T1000 (cell line): ENCODE measurements at places on chromosomes 1 and 21.

GRCh38 chr1:56773341-56774066 is 45.7 kb downstream of the FYB2 start:
- no peak for DNase-seq

- no peak for DNase-seq
Measured at GRCh38 chr1:89525169-89525855, 683 bp downstream of the LRRC8B start.

- DNase-seq = no peak
Measured at GRCh38 chr1:84174051-84174556, 30.0 kb downstream of the PRKACB start.

- DNase-seq = no peak
Measured at GRCh38 chr1:230355594-230355993, 70.5 kb downstream of the PGBD5 start.

DNA sequence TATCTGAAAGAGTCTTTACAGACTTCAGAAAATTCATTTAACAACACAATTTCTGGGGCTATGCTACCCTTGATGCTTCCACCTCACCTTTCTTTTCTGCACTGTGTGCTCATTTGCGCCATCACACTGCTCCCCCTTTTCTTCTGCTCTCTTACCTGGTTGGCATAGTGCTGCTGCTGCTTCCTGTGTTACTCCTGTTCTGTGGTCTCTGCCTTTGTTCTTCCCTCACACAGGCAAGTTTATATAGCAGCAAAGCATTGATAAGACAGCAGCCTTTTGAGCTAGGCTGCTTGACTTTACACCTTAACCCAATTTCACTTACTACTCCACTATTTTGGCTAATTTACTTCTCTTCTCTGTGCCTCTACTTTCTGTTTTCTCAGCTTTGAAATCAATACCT is 18.3 kb downstream of the SGIP1 start:
- DNase-seq = no peak

DNA sequence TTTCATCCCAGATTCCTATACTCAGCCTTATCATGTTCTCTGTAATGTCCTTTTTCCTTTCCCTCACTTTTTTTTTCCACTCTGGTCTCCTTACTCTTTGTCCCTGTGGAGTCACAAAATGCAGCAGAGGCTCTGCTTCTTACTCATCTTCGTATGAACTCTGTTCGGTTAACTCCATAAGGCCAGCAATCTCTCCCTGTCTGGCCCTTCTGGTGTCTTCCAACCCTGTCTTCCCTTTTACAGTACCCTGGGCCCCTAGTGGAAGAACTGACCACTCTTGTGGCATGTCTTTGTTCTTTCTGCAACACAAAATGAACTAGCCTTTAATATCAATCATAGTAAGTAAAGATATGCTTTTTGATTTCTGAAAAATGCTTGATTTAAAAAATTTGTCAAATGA is 7.1 kb downstream of the CD101 start:
- DNase-seq = no peak

- no peak for DNase-seq
Measured at GRCh38 chr21:38784458-38785266, 21.1 kb upstream of the ETS2 start.

- DNase-seq = no peak
Measured at GRCh38 chr1:220119043-220119512, 25.1 kb downstream of the IARS2 start.

- DNase-seq = no peak
Measured at GRCh38 chr1:229059671-229060539, 211.0 kb upstream of the RAB4A start.

GRCh38 chr1:160370561-160371345 is 3.9 kb downstream of the NHLH1 start:
- no peak for DNase-seq

GRCh38 chr1:107954126-107954525 is 10.9 kb downstream of the VAV3 start:
- DNase-seq = no peak

DNA sequence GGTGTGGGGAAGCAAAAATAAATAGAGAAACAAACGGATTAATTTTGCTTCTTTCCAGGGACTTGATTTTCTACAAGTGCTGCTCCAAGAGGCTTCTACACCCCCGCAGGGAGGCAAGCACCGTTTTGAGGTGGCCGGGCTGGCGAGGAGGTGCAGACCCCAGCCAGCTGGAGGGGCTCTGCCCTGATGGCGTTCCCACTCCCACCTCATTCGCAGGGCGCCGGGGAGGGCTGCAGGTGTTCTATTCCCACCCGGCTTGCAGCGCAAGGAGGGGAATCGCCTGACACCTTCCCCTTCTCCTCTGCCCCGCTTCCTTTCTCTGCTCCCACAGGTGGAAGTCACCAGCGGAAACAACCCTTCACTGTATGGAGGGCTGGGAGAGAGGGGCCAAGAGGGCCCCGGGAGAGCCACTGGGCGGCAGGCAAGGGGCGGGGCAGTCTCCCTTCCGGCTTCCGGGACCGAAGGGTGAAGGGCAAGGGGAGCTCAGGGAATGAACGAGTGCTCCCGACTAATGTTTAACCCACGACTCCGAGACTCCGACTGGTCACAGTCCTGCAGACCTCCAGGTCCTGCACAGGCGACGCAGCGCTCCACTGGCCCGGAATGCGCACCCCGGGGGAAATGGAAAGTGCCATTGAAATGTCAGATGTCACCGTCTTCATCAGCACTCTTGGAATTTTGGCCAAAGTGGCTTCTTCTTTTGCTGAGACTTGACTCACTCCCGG is 29.1 kb downstream of the TEX35 start:
- no peak for DNase-seq

- DNase-seq = peak; percentile 10
Measured at GRCh38 chr1:20124456-20125057, 5.2 kb upstream of the PLA2G2D start.

- no peak for DNase-seq
Measured at GRCh38 chr1:48182439-48182838, 40.1 kb upstream of the SLC5A9 start.

DNA sequence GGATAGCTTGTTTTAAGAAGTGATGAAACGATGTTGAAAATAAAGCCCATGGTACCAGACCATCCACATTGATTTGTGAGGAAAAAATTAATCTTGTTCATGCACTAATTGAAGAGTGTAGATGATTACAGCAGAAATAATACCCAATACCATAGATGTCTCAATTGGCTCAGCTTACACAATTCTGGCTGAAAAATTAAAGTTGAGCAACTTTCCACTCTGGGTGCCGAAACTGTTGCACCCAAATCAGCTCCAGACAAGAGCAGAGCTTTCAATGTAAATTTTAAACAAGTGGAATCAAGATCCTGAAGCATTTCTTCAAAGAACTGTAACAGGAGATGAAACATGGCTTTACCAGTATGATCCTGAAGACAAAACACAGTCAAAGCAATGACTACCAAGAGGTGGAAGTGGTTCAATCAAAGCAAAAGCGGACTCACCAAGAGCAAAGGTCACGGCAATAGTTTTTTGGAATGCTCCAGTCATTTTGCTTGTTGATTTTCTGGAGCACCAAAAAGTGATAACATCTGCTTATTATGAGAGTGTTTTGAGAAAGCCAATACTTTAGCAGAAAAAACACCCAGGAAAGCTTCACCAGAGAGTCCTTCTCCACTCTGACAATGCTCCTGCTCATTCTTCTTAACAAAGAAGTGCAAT is 16.1 kb upstream of the KCNA3 start:
- DNase-seq = no peak

DNA sequence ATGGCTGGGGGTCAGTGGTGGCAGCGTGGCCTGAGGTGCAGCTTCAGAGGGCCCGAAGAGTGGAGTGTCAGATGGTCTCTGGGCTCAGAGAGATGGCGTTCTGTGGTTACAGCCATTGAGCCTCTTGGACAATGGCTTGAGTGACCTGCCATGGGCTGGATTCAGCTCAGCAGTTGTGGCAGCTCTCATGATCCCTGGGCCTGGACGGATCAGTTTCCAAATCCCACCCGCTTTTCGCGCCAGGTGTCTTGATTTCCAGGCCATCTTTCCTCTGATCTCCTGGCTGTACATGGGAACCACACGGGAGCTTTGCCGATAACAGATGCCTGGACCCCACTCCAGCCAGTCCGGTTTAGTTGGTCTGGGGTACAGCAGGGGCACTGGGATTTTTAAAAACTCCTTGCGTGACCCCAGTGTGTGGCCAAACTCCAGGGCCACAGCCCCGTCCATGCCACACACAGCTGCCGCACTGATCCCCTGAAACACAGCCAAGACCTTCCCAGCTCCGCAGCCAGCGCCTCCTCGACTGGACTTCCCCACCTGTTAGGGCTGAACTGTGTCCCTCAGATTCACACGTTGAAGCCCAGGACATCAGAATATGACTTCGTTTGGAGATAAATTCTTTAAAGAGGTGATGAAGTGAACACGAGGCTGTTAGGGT is 67.9 kb downstream of the ATP5PO start:
- DNase-seq = no peak

- no peak for DNase-seq
Measured at GRCh38 chr1:56939209-56939608, 26.6 kb downstream of the C8B start.

- DNase-seq = no peak
Measured at GRCh38 chr1:224879162-224879803, 50.2 kb upstream of the DNAH14 start.

GRCh38 chr1:235864931-235865525 is 1.7 kb downstream of the LYST start:
- no peak for DNase-seq

DNA sequence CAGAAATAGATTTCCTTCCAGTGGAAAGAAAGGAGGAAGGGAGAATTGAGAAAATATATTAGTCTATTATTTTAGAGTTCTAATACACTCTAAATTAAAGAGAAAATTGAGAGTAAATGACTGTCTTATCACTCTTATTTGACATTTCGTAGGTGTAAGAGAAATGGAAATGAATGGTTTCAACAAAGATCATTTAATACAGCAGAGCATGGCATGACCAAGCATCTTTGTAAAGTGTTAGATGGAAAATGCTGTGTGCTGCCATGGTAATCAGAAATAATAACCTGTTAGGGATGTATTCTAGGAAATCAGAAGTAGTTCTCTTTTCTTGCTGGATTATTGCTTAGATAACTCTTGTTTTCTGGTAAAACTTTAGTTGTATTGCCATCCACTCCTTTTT is 90.9 kb downstream of the GIPC2 start:
- no peak for DNase-seq

GRCh38 chr1:168520832-168521231 is 23.0 kb downstream of the XCL2 start:
- no peak for DNase-seq

- no peak for DNase-seq
Measured at GRCh38 chr1:218339267-218339831, 5.8 kb upstream of the TGFB2 start.

DNA sequence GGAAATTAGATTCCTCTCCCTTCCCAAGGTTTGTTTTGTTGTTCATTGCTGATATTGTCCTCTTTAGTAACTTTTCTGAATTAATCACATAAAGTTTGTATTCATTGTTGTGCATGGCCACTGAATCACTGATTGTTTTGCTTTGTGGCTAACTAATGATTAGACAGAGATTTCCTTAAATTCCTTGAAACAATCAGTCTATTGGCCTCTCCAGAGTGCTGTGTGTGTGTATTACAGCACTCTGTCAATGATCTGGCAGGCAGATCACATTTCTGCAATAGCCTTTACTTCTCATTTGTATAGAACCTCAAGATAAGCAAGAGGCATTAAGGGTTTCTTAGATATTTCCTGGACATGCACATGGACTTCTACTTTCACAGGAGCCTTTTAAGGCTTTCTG is 78.6 kb downstream of the DUSP10 start:
- no peak for DNase-seq

DNA sequence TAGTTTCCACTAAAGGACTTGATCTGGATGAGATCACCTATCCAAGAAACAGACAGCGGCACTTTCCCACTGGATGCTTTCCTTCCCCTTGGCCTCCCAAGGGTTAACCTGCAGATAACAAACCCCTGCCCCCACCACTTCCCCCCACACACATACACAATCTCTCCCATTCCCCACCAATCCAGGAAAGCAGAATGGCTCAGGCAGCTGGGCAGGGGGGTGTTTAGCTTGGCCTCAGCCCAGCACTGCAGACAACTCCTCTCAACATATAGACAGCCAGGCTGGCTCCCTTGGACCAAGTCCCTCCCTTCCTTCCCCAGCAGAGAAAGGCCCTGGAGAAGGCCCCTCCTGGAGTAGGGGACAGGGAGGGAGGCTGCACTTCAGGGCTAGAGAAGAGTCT is 24.6 kb downstream of the PLEKHA6 start:
- no peak for DNase-seq

- DNase-seq = no peak
Measured at GRCh38 chr1:94734963-94735901, 84.9 kb upstream of the SLC44A3 start.

GRCh38 chr1:116478621-116479020 is 92.2 kb downstream of the CD58 start:
- DNase-seq = no peak

DNA sequence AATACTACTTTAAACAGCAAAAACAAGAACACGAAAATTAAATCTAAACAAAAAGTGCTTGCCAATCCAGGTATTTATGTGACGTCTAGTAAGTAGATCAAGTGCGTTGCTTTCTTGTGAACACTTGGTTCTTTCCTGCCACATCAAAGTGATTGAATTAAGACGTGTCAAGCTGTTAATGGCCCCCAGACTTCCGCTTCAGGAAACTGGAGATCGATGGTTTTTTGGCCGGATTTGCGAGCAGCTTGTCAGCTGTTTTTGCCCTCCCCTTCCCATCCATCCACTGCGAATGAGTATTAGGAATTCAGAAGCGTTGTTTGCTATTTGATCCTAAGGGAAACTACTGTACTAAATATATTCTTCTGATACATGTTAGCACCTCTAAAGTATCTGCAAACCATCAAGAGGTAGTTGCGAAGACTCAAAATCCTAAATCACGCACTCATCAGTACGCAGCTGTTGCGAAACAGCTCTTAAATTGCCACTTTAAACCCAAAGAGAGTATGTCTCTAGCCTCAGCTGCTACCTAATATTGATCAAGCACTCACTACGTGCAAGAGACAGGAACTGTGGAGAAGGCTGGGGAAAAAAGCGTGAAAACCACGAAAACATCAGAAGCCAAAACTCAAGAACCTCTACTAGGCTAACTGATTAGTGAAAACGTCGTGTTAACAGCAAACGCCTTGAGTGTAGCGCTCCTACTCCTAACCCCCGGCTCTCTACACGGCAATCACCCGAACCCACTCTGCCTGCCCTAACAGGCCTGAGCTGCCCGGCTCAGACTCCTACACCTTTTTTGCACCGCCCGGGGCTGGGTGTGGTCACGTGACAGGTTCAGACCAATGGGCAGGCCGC is 473 bp upstream of the BRDT start:
- DNase-seq = no peak

- no peak for DNase-seq
Measured at GRCh38 chr1:185600641-185601040, 133.6 kb upstream of the HMCN1 start.

- no peak for DNase-seq
Measured at GRCh38 chr21:44487831-44488230, 32.5 kb downstream of the LRRC3 start.

DNA sequence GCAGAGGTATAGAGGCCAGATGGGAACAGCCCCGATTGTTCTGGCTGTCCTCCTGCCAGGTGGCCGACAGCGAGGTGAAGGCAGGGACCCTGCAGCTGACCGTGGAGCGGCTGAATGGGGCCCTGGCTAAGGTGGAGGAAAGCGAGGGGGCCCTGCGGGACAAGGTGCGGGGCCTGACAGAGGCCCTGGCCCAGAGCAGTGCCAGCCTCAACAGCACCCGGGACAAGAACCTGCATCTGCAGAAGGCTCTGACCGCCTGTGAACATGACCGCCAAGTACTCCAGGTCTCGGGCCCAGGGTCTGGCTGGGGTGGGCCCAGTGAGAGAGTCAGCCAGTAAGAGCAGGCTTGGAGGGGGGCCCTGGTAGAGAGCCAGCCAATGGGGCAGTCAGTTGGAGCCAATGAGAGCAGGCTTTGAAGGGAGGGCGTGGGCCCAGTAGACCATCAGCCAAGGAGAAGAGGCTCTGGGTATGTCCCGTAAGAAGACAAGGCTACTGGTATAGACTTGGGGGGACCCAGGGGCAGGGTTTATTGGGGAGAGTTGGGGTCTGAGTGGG is 11.3 kb downstream of the MFAP2 start:
- no peak for DNase-seq
